Fibroblast of skin of left biceps (primary cell): ENCODE measurements at places on chromosomes 2 and 18.

- no peak for DNase-seq
These were observed 2.2 kb downstream of the RALBP1 start for GRCh38 chr18:9477509-9477908.

DNA sequence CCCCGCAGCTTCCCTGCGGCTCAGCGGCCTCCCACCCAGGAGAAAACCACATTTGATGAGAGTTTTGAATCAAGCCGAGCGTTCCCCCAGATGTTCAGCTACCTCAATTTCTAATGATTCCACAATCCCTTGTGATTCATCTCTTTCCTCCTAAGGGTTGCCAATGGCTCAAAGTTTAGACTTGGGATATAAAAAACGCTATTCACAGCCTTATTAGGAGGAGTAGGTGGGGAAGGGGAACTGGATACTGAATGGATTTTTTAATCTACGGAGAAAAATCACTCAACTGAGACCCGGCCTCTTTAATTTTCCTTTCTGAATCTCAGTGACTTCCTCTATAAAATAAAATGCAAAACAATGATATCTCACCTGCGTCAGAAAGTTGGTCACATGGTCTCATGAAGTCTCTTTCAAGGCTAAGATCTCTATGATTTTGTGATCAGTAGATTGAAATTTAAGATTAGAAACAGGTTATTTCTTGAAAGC lies 192.6 kb upstream of the TCF4 start:
- no peak for DNase-seq

DNA sequence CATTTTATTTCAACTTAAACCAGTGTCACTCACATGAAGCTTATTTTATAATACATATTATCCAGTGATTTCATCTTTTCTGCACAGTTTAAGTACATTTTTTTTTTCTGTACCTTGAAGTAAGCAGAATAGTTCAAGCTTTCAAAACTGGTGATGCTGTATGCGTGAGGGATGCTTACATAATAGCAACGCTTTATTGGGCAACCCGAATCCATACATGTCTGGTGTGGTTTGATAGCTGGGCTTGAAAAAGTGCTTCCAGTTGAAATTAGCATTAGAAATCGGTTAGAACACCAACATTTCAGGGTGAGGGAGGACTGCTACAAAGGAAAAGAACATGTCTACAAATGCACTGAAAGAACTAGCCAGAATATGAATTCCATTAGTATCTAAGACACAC lies 117.4 kb downstream of the MBP start:
- DNase-seq: no peak

- DNase-seq: no peak
These were observed 30.2 kb downstream of the SMAD7 start for GRCh38 chr18:48920408-48921038.

DNA sequence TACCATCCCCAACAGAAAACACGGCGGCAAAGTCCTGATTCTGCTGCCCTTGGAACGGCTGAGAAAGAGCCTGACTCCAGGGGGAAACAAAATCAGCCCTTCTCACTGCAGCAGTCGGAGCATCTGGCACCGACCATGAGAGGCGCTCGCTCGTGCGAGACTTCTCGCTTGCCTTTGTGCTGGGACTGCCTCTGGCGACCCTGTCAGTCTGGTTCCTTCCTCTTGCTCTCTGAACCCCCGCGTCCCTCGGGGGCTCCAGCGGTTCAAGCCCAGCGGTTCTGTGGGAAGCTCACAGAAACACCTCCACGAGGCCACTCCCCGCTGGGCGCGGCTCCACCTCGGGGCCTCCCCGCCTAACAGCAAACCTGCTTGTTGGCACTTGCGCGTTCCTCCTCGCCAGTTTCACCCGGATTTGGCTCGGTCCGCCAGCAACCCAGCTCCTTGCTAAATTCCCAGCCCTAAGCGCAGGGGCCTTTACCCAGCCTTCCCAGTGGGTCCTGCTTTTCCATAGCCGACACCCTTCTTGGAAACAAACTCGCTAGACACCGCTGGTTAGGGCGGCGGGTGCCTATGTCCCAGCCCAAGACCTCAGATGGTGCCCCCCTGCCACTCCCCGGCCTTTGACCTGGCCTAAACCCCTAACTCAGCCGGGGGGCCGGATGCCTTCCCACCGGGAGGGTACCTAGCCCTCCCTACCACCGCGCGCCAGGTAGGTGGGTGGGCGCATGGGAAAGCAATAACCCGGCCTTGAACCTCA lies 2.2 kb downstream of the RND3 start:
- no peak for DNase-seq

GRCh38 chr2:205166745-205167144 lies 515.6 kb upstream of the NRP2 start:
- peak; percentile 61 for DNase-seq

GRCh38 chr2:225620227-225620626 lies 220.7 kb downstream of the NYAP2 start:
- DNase-seq: no peak

DNA sequence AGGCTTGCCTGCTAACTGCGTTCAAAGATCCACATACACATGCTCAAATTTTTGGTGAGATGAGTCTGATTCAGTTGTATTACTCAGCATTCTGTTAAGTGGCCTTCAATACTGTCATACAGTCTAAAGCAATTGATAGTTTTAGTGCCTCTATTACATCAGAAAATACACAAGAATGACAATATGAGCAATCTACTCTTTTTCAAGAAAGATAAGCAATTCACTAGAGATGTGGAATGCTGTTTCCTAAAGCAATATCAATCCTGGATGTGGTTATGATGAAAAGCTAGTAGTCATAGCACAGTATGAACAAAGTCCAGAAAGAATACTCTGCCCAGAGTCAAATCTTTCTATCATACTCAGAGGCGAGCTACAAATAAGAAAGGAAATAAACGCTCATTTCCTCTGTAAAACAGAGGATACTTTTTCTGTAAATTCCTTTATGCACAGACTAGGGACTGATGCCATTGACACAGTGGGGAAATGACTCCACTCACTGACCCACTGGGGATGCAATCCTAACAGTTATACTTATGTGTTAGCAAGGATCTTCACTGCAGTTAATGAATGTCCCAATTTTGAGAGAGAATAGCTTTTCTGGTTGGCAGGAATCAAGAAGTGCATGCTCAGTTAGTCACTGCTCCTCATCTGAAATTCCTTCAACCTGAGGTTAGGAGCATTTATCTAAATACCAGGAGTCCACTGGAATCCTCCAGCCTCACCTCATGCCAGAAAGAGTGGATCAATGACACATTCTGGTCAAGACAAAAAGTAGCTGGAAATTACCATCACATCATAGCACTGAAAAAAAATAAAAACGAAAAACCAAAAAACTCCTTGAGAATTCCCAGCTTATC lies 83.3 kb downstream of the PDE11A start:
- DNase-seq: peak; percentile 12

DNA sequence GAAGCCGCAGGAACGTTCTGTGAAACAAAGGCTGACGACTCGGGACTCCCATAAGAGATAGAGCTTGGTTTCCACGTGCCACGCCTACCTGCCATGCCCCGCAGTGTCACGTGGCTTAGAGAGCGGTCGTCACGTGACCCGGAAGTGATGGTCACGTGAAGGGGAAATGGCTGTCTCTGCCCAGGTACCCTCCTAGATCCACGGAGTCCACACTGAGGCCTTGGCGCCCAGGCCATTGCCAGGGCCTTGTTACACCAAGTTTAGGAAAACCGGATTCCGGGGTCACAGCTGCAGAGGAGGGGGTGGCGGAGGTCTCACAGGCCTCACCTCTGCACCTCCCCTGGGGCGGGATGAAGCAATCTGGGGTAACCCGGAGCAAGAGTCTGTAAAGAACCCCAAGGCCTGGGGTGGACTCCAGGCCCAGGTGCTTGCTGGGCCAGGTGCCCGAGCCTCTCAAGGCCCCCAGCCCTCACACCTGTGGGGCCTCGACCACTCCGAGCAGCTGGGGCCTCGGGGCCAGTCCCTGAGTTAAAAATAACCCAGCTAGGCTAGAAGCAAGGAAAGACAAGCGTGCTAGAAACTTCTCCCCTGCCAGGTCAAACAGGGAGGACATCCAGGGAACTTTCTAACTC lies 113.5 kb upstream of the ZNF236 start:
- DNase-seq: no peak

- no peak for DNase-seq
These were observed 133.0 kb upstream of the CELF4 start for GRCh38 chr18:37698508-37699040.

GRCh38 chr2:147718831-147719230 lies 126.0 kb upstream of the ACVR2A start:
- DNase-seq: no peak

DNA sequence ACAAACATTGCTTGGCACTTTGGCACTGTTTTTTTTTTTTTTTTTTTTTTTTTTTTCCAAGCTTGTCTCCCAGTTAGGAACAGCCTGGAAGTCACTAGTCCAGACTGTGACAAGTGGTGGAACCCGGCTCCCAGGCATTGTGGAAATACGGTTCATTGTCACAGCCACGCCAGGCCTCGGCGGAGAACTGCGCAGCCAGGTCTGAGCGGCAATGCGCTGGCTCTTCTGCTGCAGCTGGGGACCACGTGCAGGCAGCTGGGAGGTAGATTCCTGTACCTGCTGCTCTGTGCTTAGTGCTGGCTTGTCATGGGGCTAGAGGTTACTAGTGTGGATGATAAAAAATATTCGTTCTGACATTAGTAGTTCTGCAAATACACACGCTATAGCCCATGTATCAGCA lies 5.0 kb downstream of the NTSR2 start:
- DNase-seq: no peak

DNA sequence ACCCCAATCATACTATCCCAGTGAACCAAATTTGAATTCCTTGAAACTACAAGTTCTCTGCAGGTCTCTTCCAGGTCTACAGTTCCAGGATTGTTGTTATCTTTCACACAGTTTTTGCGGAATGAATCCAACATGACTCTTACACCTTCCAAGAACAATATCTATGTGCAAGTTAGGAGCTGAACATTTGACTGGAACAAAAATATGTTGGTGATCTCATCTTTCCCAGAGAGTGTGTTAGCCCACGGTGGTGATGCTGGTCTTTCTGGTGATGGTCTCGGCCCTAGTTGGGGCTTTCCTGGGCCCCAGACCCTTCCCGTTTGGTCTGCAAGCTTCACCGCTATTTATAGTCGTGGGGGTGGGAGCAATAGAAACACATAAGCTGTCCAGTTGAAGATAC lies 173.7 kb downstream of the TPGS2 start:
- DNase-seq: no peak

DNA sequence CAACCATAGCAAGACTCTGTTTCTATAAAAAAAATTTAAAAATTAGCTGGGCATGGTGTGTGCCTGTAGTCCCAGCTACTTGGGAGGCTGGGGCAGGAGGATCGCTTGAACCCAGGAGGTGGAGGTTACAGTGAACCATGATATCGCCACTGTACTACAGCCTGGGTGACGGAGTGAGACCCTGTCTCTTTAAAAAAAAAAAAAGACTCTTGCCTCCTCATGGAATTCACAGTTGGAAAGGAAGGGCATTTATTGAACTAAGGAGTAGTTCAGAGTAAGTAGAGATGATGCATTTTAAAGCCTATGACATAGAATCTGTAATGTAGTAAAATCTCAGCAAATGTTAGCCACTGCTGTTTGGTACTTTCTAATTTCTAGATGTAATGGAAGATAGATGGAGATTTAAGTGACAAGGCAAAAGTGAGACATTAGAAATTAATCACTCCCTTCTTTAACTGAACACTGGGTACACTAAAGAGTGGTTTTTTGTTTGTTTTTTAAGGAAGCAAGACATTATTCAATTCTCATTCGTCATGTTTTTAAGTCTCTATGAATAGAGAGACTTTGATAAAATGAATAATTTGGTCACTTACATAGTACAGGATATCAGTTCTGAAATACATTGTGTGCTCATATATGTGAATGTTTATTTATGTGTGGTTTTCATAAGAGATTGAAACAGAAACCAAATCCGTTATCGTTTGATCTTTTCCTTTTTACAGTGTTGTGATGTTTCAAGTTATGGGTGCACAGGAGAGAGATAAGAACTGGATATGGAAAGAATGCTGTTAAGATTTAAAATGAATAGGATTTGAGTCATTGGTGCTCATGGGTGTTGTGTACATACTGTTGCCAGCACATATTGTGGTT lies 186.1 kb upstream of the STON1 start:
- peak; percentile 25 for DNase-seq

DNA sequence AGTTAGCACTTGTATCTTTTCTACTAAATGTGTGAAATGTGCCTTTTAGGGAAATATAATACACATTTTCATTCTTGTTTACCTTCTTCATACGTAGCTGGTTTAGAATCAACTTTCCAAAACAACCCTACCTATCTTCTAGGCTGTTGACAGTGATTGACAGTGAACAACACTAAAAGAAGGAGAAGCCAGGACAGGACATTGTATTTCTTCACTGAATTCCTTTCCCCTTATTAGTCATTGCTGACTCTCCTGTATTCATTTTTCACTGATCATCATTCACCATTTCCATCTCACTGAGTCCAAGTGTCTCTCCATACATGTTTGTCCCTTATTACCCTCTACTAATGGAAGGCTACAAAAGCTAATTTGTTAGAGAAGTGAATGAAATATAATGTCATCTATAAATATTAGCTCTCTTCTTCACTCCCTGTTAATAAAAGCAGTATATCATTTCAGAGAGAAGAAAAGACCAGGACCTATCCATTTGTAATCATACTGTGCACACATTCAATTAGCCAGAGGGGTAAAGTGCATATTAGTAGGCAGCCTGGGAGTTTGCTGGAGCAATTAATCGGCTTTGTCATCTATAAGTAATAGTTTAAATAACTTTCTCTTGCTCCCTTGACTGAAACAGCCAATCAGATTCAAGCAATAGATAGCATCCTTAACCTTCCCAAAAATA lies 192.5 kb upstream of the FOSL2 start:
- no peak for DNase-seq

DNA sequence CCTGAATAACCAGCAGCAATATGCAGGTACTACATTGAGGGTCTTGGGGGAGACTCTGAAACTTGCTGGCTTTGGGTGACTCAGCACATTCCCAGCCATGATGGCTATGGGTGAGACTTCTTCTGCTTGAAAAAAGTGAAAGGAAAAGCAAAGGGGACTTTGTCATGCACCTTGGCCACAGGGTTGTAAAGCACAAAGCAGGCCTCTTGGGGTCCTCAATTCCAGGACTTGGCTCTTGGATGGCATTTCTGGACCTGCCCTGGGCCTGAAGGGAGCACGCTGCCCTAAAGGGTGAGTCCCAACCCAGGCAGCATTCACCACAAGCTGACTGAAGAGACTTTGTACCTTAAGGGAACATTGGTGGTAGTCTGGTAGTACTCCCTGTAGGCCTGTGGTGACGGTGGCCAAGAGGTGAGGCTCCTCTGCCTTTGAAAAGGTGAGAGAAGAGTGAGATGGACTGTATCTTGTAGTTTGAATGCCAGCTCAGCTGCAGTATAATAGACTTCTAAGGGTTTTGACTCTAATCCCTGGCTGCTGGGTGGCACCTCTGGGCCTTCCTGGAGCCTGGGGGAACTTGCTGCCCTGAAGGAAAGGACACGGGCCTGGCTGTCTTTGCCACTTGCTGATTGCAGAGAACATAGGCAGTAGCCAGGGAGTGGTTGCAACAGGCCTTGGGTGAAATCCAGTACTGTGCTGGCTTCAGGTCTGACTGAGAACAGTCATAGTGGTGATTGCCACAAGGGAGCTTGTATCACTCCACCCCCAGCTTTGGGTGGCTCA lies 36.5 kb upstream of the CYTIP start:
- no peak for DNase-seq
